ENCODE measurements at places on chromosomes 4 and X.

DNA sequence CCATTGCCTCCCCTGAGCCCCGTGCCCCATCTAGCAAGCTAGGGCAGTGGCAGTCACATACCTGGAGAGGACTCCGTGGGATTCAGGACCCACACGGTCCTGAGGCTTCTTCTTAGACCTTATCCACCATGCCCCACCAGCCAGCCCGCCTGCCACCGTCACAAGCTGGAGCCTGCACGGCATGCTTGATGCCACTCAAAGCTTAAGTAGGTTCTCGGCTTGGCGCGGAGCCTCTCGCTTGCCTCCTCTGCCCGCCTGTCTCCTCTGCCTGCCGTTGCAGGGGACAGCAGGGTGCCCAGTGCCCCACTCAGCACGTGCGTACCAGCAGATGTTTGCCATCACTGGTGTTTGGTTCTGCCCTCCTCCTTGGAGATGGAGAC lies 14.1 kb downstream of the PSAPL1 start:
- DNase-seq = no peak

DNA sequence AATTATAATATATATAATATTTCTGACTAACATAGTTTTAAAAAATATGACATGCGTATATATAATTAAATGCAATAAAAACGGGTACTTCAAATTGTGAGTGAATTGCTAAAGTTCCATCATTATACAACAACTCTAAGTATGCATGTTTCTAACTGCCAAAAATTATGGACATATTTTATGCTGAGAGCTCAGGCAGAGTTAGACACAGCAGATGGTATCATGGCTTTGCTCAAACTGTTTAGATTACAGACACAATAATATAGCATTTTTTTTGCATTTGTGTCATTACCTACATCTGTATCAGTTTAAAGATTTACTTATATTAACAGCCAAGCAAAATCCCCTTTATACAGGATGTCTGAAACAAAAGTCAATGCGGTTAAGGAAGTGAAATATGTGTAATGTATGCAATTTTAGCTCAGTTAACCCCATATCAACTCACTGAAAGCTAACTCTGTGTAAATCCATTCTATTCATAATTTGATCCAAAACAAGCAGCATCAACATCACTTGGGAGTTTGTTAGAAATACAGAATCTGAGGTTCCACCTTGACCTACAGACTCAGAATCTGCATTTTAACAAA lies 119.1 kb upstream of the CNKSR2 start:
- no peak for DNase-seq

DNA sequence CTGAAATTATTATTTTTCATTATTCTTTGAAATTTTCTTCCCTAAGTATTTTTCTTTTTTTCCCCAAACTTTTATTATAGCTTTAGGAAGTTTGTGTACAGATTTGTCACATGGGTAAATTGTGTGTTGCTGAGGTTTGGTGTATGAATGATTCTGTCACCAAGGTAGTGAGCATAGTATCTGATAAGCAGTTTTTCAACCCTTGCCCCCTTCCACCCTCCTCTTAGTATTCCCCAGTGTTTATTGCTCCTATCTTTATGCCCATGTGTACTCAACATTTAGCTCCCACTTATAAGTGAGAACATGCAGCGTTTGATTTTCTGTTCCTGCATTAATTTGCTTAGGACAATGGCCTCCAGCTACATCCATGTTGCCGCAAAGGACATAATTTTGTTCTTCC lies 103.9 kb upstream of the MAGEB2 start:
- DNase-seq = no peak

GRCh38 chr4:24394041-24394440 lies 190.3 kb downstream of the DHX15 start:
- no peak for DNase-seq

DNA sequence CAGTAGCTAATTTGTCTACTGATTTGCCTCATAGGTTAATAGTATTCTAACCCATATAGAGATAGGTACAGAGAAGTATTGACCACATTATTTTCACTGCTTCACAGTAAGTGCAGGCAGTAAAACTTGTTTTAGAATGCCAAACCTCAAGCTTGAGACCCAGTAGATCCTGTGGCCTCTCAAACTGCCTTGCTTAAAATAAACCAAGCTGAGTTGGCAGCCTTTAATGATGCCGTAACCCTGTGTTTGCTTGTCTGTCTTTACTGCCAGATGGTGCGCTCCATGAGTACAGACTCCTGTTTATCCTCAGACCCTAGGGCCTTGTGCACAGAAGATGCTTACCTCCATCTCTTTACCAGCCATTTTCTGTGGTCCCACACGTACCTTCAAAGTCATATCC lies 50.8 kb downstream of the ANXA3 start:
- no peak for DNase-seq

- no peak for DNase-seq
Measured at GRCh38 chr4:170128219-170128804, 38.6 kb upstream of the AADAT start.

DNA sequence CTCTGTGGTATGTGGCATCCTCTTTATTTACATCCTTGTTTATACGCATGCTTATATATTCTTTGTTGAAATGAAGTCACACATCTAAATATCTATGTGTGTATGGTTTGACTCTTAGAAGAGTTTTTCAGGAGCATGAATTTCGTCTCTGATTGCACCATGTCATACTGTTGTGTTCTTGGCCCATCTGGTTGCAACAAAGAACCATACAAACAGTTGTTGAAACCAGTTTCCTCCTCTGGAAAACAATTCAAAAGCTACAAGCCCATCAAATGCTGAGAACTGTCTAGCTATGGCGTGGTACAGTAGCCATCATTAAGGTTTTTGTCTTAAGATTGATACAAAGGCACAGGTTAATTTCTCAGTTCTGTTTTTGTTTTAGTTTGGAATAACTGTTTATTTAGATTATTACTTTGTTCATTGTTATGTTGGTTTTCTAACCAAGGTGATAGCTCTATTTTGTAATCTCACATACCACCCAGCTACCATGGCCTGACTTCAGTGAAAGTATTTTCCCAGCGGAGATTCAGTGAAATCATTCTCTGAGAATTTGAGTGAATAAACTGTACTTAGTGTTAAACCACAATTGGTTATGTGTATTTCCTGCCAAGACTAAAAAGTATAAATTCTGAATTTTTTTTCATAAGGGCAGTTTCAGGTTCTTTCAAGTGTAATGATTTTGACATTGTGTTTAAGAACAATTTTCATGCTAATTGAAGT lies 91.0 kb downstream of the ARHGAP24 start:
- no peak for DNase-seq

DNA sequence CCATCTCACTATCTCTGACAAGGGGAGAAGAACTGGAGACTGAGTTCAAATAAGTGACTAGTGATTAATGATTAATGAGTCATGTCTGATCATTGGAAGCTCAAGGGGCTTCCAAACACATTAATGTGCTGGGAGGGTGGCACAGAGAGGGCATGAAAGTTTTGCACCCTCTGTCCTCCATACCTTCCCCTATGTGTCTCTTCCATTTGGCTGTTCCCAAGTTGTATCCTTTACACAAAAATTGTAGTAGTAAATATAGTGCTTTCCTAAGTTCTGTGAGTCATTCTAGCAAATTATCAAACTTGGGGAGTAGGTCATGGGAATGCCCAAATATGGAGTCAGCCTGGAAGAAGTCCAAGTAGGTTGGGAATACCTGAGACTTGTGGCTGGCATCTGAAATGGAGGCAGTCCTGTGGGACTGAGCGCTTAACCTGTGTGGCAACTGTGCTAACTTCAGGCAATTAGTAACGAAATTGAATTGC lies 4.1 kb upstream of the FAM200B start:
- no peak for DNase-seq

- no peak for DNase-seq
Measured at GRCh38 chr4:38071801-38072431, 111.7 kb downstream of the PTTG2 start.

GRCh38 chr4:17124767-17125166 lies 226.3 kb upstream of the LDB2 start:
- no peak for DNase-seq

GRCh38 chr4:86965019-86965976 lies 30.5 kb downstream of the AFF1 start:
- DNase-seq = no peak

DNA sequence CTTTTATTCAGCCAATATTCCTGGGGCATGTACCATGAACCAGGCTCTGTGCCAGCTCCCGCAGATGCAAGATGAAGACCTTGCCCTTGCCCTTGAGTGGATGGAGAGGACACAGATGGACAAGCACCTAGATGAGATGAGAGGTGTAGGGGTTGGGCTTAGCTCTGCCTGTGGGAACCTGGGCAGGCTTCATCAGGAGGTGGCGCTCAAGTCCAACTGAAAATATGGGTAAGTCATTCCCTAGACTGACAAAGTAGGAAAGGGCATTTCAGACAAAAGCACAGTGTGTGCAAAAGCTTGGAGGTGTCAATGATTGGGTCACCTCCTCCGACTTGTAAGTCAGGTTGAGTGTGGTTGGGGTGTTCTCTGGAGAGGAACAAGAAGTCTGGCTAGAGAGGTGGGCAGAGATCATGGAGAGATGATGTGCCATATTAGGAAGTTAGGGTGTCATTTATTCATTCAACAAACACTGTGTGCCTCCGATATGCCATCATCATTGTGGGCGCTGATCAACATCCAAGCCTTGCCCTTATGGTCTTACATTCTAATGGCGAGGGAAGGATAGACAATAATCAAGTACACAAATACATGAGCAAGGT lies 64.6 kb downstream of the ANAPC4 start:
- no peak for DNase-seq

GRCh38 chr4:132063829-132064228 lies 1085.3 kb upstream of the PCDH10 start:
- DNase-seq = no peak

GRCh38 chrX:32501606-32502005 lies 709.7 kb downstream of the DMD start:
- no peak for DNase-seq

- no peak for DNase-seq
Measured at GRCh38 chrX:45006002-45006800, 133.2 kb downstream of the KDM6A start.

DNA sequence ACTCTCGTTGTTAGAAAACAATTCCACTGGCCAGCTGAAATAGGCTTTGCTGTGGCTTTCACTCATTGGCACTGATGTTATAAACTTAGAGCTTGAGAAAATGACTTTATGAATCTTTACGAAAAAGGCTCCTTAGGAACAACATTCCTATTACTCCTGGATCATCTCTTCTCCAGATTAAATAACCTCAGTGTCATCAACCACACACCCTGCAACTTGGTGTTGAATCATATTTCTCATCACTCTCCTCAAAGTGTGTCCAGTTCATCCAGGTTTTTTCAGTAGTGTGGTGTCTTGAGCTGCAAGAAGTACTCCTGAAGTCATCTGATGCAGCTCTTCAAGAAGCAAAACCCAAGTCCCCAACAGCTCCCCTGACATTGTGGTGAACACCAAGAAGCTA lies 28.1 kb upstream of the ANOS1 start:
- no peak for DNase-seq

DNA sequence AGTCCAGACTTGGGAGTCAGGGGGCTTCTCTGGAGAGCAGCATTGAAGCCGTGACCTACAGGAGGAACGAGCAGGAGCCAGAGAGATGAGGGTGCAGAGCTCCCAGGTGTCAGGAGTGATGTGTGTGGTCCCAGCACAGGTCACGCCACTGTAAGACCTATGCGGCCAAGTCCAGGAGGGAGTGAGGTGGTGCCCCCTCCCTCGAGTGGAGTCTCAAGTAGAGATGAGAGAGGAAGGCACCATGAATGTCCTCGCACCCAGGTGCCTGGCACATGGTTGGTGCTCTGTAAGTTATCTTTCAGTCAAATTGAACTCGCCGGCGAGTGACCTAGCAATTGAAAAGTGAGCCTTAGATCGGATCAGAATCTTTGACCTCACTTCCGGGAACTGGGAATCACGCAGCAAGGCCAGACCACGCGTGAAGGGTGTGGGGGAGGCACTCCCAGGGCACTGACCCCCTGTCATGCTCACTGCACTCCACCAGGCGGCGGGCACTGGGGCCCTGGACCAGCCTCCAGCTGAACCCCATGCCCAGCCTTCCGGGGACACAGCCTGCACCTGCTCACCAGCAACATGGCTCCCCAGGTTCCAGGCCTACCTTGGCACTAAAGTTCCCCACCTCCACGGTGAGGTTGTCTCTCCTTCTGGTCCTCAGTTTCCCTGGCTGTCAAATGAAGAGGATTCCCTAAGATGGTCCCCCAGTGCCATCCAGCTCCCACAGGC lies 127.4 kb downstream of the HMX1 start:
- no peak for DNase-seq

- DNase-seq = no peak
Measured at GRCh38 chrX:67104982-67105757, 438.7 kb upstream of the AR start.

- DNase-seq = no peak
Measured at GRCh38 chrX:85499400-85499799, 119.9 kb upstream of the POF1B start.

DNA sequence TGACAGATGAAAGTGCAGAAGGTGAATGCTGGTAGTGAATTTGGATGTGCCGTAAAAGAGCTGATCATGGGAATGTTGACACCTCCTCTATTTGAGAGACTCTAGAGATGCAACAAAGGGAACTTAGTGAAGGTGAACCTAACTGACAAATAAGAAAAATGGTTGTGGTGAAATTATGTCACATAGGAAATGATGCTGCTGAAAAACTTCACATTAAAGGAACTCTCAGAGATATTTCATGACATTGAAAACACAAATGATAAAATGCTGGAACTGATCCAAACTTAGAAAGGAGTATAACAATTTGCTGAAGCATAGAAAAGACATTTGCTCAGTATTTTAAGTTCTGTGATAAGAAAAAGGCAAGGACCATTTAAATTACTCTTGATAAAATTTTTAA lies 31.9 kb downstream of the MGAT4D start:
- DNase-seq = no peak

DNA sequence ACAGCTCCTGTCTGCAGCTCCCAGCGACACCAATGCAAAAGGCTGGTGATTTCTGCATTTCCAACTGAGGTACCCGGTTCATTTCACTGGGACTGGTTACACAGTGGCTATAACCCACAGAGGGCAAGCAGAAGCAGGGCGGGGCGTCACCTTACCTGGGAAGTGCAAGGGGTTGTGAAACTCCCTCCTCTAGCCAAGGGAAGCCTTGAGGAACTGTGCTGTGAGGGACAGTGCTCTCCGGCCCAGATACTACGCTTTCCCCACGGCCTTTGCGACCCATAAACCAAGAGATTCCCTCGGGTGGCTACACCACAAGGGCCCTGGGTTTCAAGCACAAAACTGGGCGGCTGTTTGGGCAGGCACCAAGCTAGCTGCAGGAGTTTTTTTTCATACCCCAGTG lies 218.9 kb downstream of the PPP3CA start:
- no peak for DNase-seq

- DNase-seq = no peak
Measured at GRCh38 chr4:142043509-142043908, 407.1 kb downstream of the IL15 start.

DNA sequence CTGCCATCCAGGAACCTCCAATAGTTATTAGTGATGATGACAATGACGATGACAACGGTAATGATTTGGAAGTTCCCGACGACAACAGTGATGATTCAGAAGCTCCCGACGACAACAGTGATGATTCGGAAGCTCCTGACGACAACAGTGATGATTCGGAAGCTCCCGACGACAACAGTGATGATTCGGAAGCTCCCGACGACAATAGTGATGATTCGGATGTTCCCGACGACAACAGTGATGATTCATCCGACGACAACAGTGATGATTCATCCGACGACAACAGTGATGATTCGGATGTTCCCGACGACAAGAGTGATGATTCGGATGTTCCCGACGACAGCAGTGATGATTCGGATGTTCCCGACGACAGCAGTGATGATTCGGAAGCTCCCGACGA lies 14.7 kb downstream of the CXCR3 start:
- DNase-seq = no peak

GRCh38 chr4:15295421-15296162 lies 132.2 kb upstream of the C1QTNF7 start:
- DNase-seq = no peak

Data from stimulated activated CD8-positive, alpha-beta memory T cell treated with anti-CD3 and anti-CD28 coated beads, Interleukin-7, amount 100 ng/mL, for 24 hours (primary cell).